ENCODE measurements at places on chromosomes 12 and 14.

DNA sequence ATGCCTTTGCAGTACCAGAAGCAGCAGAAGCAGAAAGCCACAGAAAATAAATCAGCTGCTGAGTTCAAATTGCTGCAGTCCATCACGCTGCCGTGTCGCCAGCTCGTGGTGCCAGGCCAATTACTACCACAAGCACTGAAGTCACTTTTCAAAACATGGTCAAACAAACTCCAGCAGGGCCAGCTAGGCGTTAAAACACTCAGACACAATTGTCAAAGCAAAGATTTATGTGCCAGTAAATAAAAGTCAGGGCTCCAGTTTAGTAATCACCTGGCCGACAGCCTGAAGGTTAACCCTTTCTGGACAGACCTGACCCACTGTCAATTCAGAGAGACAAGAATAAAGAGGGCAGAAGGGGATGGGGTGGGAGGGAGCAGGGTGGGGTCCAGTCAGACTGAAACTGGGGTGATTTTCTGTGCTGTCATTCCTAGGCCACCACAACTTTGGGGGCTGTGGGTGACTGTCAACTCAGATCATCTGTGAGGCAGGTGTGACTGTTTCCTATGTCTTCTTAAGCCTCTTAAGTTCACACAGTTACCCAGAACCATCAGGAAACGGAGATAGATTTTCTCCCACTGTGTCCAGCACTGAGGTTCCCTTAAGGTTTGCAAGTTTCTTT lies 109.8 kb upstream of the FUT8 start:
- ATAC-seq: no peak

DNA sequence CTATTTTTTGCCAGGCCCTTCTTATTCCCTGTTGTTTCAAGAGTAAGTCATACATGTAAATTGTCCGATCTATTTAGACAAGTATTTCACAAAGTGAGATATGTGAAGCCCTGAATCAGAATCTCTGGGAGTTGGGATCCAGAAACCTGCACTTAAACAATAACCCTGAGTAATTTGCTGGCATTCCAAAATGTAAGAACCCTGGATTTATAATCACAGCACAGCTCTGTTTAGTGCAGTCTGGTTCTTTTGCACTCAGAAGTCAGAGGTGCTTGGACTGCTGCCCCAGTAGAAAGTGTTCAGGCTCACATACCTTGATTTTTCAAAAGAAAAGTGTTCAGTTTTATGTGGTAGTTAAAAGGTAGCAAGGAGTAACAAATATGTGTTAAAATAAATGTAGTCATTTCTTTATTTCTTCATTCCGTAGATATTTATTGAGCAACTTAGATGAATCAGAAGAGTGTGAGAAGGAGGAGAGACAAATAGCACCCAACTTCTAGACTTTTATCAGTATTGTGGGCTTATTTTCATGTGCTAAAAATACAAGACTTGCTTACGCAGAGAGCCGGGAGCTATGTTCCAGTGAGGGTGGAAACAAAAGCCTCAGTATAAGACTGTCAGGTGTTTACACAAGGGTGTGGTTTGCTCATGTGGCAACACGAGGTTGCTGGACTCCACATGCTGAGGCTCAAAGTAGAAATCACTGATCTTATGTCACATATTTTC lies 70.1 kb downstream of the SYNE2 start:
- no peak for ATAC-seq

GRCh38 chr12:117582135-117582784 lies 220.8 kb upstream of the NOS1 start:
- no peak for ATAC-seq

DNA sequence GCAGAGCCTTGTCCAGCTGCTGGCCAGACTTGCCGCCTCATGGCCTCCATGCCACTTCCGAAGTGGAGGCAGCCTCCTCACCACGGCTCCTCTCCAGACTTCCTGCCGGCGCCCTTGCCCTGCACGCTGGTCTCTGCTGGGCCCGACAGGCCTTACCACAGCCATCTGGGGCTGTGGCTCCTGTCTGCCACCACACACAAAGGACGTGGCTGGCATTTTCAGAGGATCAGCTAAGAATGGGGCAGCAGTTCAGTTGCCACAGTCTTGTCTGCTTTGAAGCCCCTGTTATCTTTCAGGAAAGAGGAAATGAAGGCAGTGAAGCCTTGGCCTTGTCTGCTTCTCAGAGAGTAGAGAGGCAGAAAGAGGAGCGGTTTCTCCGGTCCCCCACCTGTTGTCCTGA lies 178.0 kb upstream of the FKBP4 start:
- no peak for ATAC-seq
